ENCODE measurements at places on chromosomes 2 and 18. TPM values are rescaled to one million over a fixed set of nuclear protein-coding genes. Genes with fewer than 3 reads are reported as not detected.

GRCh38 chr2:62475172-62476011, 30.6 kb downstream of the TMEM17 start:
- no peak for DNase-seq

DNA sequence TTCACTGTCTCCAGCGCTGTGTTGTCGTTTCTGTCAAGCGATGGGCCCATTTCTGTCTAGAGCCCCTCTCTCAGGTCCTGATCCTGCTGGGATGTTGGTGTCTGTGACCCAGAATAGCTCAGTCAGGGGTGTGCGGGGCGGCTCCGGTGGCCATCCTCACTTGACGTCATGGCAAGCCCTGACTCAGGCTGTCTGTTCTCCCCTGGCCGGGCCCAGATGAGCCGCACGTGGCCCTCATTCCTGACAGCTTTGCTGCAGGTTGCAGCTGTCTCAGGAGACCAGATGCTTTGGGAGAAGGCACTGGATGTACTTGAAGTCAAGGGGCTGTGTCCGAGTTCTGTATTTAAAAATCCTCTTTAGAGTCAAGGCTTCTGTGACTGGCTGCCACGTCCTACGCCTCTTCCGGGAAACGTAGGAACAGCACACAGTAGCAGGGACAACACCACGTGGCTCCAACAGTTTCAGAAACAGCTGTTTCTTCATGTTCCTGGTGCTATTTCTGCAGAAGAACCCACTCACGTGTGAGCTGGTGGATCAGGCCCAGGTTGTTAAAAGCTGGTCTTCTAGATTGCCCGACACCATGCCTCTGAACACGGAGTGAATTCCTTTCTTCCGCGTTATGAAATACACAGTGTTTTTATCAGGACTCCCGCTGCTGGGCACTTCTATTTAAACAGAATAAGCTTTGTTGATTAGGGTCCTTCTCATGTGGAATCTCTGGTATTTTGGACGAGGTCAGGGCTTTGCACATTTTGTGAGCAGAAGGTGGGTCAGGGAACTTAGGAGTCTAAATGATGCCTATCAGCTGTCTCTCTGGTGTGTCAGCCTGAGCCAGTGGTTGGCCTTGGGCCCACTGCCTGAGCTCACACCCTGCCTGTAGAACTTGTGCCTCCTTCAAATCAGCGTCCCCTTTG, 28.3 kb upstream of the NTSR2 start:
- no peak for DNase-seq

The CIB4 gene
- not detected for total RNA-seq

DNA sequence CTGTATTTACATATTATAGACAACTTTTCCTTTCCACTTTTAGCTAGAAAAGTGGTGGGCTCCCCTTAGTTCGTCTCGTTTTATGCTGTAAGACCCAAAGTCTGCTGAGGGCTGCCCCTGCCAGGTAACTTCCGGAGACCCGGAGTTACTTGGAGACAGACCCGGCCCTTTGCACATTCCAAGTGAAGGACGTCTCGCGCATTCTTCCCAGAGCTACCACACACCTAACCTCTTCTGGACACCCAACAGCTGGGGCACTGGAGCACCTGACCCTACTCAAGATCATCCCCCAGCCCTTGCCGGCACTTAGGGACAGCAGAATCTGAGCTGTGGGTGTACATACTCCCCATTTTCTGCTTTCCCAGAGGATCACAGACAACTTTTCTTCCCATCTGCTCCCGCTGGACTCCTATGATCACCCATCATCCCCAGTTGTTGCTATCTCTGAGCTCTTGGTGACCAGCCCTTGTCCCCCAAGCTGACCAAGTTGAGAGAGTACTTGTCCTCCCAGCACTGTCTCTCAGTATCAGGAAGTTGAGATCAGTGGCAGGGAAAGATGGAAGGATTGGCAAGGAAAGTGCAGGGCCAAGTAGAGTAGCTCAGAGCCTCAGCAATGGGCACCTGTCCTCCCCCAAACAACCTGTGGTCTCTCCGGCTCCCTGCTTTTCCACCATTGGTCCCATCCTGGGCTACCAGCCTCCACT, 8.4 kb upstream of the SATB2 start:
- no peak for DNase-seq

GRCh38 chr2:44736270-44736942, 205.1 kb upstream of the SIX3 start:
- DNase-seq = no peak

The CRYBA2 gene
- not detected for total RNA-seq

The TMSB10 gene
- total RNA-seq = 1,772 TPM

The DSEL gene
- total RNA-seq = 0.10 TPM

- DNase-seq = peak; percentile 43
Observed at GRCh38 chr2:222861411-222862105, 722 bp downstream of the ACSL3 start.

DNA sequence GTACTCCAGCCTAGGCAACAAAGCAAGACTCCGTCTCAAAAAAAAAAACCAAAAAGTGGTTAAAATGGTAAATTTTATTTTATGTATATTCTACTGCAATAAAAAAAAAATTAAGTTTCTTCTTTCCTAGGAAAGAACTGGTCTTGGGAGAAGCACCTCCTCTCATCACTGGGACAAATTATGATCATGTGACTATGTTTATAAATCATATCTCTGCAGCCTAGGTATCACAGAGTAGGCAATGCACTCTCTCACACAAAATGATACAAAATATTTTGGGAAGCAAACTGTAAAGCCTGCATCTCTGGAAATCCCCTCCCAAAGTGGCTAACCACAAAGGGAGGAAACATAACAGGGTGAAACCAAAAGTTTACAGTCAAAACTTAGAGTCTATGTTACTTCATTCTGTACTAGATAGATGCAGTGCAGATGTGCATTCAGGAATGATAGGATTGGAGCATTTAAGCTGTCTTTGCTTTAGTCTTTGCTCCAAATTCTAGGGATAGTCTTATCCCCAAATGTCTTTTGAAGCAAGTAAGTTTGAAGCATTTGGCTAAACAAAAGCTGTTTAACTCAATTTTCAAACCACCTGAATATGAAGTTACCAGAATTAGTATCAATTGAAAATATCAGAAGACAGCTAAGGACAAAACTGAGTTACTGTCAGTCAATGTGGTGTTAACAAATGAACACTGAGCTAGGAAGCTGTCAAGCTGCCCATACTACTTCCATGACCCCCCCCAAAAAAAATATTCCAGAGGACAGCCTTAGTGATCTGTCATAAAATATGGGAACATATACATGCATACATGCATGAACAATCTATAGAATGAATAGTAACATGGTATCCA, 21.1 kb upstream of the MALT1 start:
- DNase-seq = peak; percentile 78

GRCh38 chr18:6646801-6647200, 82.7 kb upstream of the ARHGAP28 start:
- no peak for DNase-seq

- DNase-seq = no peak
Observed at GRCh38 chr2:60936757-60937156, 55.4 kb downstream of the REL start.

The LRRTM4 gene
- total RNA-seq = not detected

GRCh38 chr2:171521361-171522051, 768 bp upstream of the CYBRD1 start:
- no peak for DNase-seq

GRCh38 chr2:181784556-181784955, 104.2 kb upstream of the NEUROD1 start:
- DNase-seq = no peak

GRCh38 chr18:54086046-54086802, 138.2 kb downstream of the MBD2 start:
- peak; percentile 26 for DNase-seq

Measured in activated naive CD4-positive, alpha-beta T cell treated with anti-CD3 and anti-CD28 coated beads for 36 hours (primary cell).